T-helper 2 cell treated with Interferon-gamma antibody and Interleukin-4, amounts not matched to agents 100 ng/mL and 5 ng/mL, for 36 hours (primary cell): ENCODE measurements at places on chromosomes 6 and 20. TPM values are rescaled to one million over a fixed set of nuclear protein-coding genes. Genes with fewer than 3 reads are reported as not detected.

GNAS-AS1 gene
- total RNA-seq: 1.4 and 1.7 TPM in 2 replicates

ESR1 gene
- 0.23 and 0.59 TPM in 2 replicates for total RNA-seq

ATF6B gene
- 121 and 125 TPM in 2 replicates for total RNA-seq

MOG gene
- not detected in 2 replicates for total RNA-seq

FKBP1C gene
- 1.9 and 3.1 TPM in 2 replicates for total RNA-seq

IL20RA gene
- total RNA-seq: not detected in 2 replicates

DSTN gene
- 87.8 and 93.7 TPM in 2 replicates for total RNA-seq

ID4 gene
- not detected in 2 replicates for total RNA-seq

SYNDIG1 gene
- total RNA-seq: not detected in 2 replicates

KIAA0408 gene
- 10.4 and 11.2 TPM in 2 replicates for total RNA-seq

COL21A1 gene
- total RNA-seq: not detected in 2 replicates

C20orf144 gene
- 0.25 TPM in 1 of 2 replicates, not detected in the other for total RNA-seq

GJA1 gene
- 0.07 TPM in 1 of 2 replicates, not detected in the other for total RNA-seq

HSPA1A gene
- total RNA-seq: 117 and 120 TPM in 2 replicates

TCP11 gene
- not detected in 2 replicates for total RNA-seq

GTSF1L gene
- 0.23 TPM in 1 of 2 replicates, not detected in the other for total RNA-seq

MCHR2 gene
- not detected in 2 replicates for total RNA-seq

GRM1 gene
- total RNA-seq: not detected in 2 replicates

PRRT1 gene
- total RNA-seq: not detected in 2 replicates

CDC5L gene
- 27.1 and 27.3 TPM in 2 replicates for total RNA-seq

DCDC2 gene
- not detected in 2 replicates for total RNA-seq

BPIFB2 gene
- total RNA-seq: not detected in 2 replicates

SPTLC3 gene
- 0.73 and 0.95 TPM in 2 replicates for total RNA-seq

TRIM40 gene
- total RNA-seq: not detected in 2 replicates

TUBE1 gene
- 15.4 and 17.2 TPM in 2 replicates for total RNA-seq

SLC23A2 gene
- total RNA-seq: 17.0 and 18.0 TPM in 2 replicates

REV3L gene
- 23.5 and 23.7 TPM in 2 replicates for total RNA-seq
